ENCODE measurements at places on chromosomes 1 and 21. TPM values are rescaled to one million over a fixed set of nuclear protein-coding genes. Genes with fewer than 3 reads are reported as not detected.

GRCh38 chr1:172429331-172430127 lies 9.0 kb downstream of the C1orf105 start:
- peak; percentile 33 for DNase-seq

DNA sequence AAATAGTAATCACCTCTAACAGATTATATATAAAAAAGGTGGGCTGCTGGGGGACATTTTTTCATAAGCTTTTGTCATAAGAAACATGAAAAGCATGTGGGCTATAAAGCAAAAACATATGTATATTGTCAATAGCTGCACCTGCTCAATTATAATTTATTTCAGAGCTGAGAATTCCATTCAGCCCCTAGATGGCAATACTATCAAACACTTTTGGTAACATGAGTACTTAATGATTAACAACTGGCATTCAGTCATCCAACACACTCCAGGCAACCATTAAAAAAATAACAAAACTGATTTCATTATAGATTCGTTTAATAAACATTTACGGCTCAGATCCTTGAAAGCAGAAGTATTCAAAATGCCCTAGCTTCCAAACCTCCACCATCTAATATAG lies 115.1 kb downstream of the KCTD3 start:
- DNase-seq: no peak

Gene UBAP2L
- 42.3 TPM for polyA plus RNA-seq

GRCh38 chr1:165616987-165617546 lies 14.0 kb upstream of the MGST3 start:
- DNase-seq: no peak

DNA sequence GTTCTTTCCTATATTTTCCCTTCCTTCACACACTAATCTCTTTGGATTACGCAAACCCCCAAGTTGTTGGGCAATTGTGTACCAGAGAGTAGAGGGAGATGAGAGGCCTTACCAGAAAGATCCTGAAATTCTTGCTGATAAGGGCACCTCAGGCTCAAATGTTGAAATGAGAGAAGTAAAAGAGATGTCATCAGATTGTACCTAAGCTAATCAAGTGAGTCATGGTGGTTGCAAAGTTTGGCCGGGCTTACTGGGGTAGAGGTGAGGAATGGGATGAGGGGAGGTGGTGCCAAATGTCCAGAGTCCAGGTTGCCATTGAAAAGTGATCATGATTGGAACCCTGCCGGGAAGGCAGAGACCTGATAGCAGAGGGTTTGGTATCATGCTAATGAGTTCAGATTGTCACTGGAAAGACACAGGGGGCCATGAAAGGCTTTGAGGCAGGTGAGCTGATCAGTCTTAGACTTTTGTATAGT lies 43.1 kb downstream of the OPTC start:
- DNase-seq: no peak

- DNase-seq: no peak
These were observed 65.4 kb downstream of the TOMM20 start for GRCh38 chr1:235063068-235063765.

GRCh38 chr1:115251856-115252255 lies 86.2 kb downstream of the NGF start:
- no peak for DNase-seq

- no peak for DNase-seq
These were observed 130.6 kb downstream of the PLPP3 start for GRCh38 chr1:56448529-56449300.

DNA sequence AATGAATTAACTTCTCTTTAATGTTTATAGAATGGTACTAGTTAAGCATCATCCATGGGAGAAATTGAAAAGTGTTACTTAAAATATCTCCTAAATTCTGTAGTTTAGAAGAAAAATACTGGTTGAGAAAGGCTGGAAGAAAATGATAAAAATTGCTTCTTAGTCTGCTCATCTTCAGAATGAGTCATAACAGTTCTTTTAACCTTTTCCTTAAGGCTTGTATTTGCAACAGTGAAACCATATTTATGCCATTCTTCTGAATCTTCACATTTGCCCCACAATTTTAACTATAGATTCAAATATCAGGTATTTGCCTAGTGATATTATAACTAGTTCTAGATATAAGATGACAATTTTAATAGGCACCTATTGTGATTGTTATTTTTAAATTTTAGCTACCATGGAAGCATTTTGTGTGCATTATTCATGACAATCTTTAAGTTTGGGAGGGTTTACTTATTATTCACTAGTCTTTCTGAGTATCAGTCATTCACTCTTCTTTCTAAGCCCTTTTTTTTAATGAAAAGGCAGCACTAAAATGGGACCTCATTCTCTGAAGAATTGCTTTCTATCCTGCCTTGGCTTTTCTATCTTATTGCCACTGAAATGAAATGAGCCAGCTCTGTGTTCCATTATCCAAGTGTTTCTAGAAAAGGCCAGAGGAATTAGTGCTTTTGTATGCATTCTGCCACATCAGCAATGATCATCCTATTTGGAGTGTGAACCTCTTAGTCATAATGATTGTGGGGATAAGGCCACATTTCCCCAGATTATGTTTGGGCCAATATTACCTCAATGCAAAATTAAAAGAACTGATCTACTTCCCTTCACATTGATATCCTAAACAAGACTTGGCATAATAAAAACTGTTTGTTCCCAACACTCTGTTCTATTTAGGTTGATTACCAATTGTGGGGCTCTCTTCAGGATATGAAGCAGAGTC lies 58.4 kb downstream of the SAMSN1 start:
- no peak for DNase-seq

DNA sequence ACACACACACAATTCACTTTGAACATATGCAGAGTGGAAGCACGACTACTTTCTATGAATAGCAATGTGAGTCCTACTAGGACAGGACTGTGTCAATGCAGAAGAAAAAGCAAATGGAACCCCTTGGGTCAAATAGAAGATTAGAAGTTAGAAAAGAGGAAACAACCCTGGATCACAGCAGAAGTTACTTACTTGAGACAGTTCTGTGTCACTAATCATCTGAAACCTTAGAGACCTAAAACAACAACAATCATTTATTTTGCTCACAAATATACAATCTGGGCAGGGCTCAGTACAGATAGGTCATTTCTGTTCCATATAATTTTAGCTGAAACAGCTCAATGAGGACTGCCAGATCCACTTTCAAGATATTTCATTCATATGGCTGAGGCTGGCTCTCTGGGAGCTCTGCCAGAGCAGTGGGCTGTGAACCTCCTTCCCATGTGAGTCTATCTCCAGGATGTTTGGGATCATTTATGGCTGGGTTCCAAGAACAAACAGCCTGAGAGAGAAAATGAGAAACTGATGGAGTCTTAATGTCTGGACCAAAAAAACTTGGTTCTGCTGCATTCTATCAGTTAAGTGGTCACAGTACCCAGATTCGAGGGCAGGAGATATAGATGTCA lies 42.5 kb upstream of the IL10 start:
- peak; percentile 44 for DNase-seq

Gene SON
- 559 TPM for polyA plus RNA-seq

Gene CD1E
- not detected for polyA plus RNA-seq

Gene EFNA3
- polyA plus RNA-seq: 2.1 TPM

Gene MYOC
- not detected for polyA plus RNA-seq

Gene DUSP10
- 6.4 TPM for polyA plus RNA-seq

DNA sequence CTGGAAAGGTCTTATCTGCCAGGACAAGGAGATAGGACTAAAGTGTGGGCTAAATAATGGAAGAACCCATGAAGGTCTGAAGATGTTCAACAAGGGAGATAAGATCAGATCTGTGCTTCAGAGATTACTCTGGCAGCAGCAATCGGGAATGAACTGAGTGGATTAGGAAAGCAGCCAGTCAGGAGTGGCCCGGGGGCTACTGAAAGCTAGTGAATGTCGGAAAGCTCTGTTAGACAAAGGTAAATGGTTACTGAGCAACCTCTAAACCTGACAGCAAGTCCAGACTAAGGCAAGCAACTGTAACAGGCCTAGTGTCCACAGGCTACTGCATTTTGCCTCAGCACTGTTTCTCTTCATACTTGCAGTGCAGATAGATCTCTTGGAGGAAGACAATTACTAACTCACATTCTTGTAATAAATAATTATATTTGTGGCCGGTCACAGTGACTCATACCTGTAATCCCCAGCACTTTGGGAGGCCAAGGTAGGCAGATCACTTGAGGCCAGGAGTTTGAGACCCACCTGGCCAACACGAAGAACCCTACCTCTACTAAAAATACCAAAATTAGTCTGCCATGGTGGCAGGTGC lies 12.5 kb downstream of the IQGAP3 start:
- no peak for DNase-seq

DNA sequence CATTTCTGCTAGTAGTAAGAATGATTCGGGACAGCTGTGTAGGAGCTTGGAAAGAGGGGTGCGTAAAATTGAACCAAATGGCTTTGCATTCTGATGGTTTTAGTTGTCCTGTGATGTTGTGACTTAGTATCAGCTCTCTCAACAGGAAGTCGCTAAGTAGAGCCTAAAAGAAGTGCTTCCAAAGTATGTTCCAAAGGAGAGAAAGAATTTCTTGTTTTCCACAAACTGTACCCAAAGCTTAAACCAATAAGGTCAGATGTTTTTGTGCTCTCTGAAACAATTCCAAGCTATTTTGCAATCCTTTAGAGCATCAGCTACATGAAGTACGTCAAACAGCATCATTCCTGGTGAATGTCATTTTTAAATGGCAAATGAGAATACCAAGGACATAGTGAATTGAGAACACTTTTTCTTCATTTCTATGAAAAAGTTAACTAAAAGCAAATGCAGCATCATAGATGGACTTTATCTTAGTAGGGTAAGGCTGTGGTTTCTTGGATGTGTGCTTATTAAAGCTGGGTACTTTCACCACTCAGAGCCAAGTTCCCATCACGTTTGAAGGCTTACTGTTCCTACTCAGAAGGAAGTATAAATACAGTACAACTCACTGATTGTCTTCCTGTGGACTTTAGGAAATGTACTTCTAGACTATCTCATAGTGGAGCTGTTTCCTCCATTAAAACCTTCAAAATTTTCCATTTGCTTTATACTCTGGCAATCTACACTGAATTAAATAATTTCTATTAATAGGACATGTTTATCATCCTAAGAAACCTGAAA lies 148.6 kb downstream of the C1orf21 start:
- DNase-seq: no peak

DNA sequence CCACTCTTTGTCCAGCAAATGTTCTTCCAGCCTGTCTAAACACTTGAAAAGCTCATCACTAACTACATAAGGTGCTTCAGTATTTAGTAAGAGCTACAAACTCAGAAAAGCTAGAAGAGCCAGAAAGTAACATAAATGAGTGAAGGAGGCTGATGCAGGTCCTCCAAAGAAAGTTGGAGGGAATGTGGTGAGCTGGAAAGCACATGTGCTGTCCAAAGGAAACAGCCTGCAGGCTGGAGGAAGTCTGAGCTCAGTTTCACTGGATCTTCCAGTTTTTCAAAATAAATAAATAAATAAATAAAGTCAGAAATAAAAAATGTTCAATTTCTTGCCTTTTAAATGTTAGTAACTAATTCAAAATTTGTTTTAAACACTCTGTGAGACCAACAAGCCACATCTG lies 25.5 kb downstream of the ZC3H11B start:
- no peak for DNase-seq

DNA sequence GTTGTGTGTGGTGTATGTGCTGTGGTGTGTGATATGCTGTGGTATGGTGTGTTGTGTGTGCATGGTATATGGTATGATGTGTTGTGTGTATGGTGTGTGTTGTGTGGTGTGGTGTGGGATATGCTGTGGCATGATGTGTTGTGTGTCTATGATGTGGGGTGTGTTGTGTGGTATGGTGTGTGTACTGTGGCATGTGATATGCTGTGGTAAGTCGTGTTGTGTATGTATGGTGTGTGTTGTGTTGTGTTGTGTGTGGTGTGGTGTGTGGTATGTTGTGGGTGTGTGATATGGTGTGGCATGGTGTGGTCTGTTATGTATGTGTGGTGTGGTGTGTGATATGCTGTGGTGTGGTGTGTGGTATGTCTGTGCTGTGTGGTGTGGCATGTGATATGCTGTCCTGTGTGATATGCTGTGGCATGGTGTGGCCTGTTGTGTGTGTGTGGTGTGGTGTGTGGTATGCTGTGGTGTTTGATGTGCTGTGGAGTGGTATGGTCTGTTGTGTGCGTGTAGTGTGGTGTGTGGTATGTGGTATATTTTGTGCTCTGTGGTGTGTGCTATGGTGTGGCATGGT lies 318.0 kb downstream of the PTPRU start:
- DNase-seq: no peak

Gene ANKRD34A
- not detected for polyA plus RNA-seq

Gene UBASH3A
- polyA plus RNA-seq: not detected

Gene OLFM3
- not detected for polyA plus RNA-seq

DNA sequence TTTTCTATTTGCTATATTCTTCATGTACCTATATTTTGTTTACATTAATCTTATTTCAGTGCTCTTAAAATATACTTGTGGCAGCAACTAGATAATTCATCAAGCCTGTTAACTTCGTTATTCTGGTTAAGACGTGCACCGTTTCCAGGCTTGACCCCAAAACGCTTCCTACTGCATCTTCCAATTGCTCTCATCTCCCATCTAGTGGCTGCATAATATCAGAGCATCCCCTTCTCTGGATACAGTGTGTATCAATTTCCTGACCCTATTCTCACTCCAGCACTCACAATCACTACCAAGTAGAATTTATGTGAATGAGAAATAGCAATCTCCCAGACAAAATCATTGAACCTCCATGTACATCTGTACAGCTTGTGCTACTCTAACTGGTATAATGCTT lies 1280.3 kb upstream of the B3GALT2 start:
- no peak for DNase-seq

DNA sequence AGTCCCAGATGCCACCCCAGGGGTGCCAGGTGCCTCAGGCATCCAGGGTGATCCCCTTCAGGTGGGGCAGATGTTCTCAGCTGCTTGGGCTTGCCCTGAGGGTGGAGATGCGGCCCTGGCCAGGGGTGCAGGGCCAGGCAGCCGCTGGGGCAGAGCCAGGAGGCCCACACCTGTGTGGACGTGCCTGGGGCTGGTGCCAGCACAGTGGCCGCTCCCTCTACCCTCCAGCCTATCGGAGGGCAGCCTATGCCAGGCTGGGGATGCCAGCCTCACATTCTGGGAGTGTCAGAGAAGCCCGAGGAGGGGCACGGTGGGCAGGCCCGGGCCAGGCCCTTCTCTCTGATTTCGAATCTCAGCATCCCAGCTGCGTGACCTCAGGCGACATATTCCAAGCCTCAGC lies 96.5 kb upstream of the WNT4 start:
- no peak for DNase-seq

Gene SLC35A3
- 12.0 TPM for polyA plus RNA-seq

GRCh38 chr1:4962836-4963235 lies 308.4 kb downstream of the AJAP1 start:
- DNase-seq: no peak

- DNase-seq: no peak
These were observed 9.4 kb upstream of the TAL1 start for GRCh38 chr1:47241114-47242113.
